ENCODE measurements at places on chromosomes 2 and 18.

GRCh38 chr2:29580223-29580622 lies 341.2 kb downstream of the ALK start:
- no peak for DNase-seq

- peak; percentile 15 for DNase-seq
These were observed 4.5 kb downstream of the IDH1 start for GRCh38 chr2:208250388-208250787.

GRCh38 chr18:48913201-48913600 lies 37.6 kb downstream of the SMAD7 start:
- DNase-seq, result no peak

DNA sequence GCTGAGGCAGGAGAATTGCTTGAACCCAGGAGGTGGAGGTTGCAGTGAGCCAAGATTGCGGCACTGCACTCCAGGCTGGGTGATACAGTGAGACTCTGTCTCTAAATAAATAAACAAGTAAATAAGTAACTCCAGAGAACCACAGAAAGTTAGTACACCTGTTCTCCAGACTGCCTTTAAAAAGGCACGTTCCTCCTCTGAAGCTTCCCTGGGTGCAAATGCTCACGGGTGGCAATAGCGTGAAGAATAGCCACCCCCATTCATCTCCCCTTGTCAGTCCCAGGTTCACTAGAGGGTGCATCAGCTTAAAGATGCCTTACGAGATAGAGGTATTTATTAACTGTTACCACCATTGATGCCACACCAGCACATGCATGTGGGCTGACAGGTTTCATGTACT lies 64.3 kb upstream of the RTN4 start:
- no peak for DNase-seq

DNA sequence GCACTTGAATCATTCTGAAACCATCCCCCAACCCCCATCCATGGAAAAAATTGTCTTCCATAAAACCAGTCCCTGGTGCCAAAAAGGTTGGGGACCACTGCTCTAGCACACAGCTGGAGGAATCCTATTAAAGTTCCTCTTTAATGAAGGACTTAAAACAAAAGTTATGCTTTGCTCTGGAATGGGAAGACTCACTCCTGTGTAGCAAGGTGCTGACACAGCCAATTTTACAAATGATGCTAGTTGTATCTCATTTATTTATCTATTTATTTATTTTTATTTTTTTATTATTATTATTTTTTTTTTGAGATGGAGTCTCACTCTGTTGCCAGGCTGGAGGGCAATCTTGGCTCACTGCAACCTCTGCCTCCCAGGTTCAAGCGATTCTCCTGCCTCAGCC lies 58.9 kb upstream of the NDUFV2 start:
- DNase-seq, result no peak

DNA sequence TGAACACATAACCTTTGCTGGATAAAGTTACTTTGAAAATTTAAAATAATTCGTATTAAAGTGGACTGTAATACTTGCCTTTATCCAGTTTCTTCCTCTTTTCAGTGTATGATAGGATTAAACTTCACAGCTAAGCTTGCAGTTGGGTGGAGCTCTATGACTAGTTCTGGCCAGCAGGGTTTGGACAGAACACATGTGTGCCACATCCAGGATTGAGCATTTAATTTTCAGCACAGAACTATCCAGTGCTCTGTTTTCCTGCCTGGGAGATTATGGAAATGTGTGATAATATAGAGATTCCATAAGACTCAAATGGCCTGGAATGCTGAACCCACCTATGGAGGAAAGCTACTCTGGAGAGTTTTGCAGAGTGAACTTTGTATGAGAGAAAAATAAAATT lies 200.2 kb downstream of the OSR1 start:
- no peak for DNase-seq

GRCh38 chr2:82852787-82853186 lies 1606.3 kb downstream of the SUCLG1 start:
- DNase-seq, result no peak

DNA sequence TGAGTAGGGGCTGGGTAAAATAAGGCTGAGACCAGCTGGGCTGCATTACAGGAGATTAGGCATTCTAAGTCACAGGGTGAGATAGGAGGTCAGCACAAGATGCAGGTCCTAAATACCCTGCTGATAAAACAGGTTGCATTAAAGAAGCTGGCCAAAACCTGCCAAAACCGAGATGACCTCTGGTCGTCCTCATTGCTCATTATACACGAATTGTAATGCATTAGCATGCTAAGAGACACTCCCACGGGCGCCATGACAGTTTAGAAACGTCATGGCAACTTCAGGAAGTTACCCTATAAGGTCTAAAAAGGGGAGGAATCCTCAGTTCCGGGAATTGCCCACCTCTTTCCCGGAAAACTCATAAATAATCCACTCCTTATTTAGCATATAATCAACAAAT lies 132.2 kb downstream of the ARL4C start:
- no peak for DNase-seq

- DNase-seq, result no peak
These were observed 17.1 kb upstream of the MRPS5 start for GRCh38 chr2:95138702-95139101.

GRCh38 chr18:67139899-67140298 lies 376.6 kb downstream of the DSEL start:
- no peak for DNase-seq

DNA sequence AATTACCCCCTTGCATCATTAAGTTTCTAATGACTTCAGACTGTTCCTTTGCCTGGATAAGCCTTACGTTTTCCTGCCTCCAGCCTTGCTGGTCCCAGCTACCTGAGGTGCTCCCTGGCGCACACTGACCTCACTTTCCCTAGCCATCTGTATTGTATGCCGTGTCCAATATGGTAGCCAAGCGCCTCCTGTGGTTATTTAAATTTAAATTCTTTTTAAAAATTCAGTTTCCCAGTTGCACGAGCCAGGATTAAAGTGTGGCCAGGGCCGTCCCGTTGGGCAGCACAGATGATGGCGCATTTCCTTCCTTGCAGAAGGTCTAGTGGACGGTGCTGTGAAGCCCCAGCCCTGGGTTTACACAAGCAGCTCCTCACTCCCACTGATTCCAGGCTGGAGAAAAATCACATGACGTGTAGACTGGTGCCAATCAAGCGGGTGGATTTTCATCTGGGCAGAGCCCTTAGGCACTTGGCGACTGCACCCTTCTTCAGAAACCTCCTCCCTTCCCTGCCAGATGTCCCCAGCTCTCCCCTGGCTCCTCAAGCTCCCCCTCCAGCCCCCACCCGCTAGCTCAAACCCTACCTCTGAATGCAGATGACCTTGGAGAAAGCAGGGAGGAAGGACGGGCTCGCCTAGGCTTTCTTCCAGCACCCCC lies 33.9 kb downstream of the ACKR3 start:
- no peak for DNase-seq

DNA sequence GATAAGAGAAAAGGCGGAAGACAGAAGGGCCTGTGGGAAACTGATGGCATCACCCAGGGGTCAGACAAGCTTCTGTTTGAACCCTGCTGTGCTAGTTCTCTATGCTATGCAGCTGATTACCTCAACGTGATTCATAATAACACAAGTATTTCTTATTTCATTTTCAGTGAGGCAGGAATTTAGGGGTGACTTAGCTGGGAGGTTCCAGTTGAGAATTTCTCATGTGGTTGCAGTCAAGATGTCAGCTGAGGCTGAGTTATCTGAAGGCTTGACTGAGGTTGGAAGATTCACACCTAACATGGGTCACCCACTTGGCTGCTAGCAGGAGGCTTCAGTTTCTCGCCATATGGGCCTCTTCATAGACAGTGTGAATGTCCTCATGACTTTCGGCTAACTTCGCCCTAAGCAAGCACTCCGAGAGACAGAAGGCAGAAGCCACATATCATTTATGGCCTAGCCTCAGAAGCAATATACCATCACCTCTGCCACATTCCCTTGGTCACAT lies 34.0 kb upstream of the TMEM131 start:
- no peak for DNase-seq

Measured in AG08396 (cell line).